Body of pancreas (tissue), 4 donors: ENCODE measurements at places on chromosomes 1 and 21. TPM values are rescaled to one million over a fixed set of nuclear protein-coding genes. Genes with fewer than 3 reads are reported as not detected.
A peak's percentile ranks its signal among the peaks of the same experiment; 100 is the strongest.

GRCh38 chr1:167634435-167634834 lies 4.4 kb downstream of the RCSD1 start:
- no peak for DNase-seq

- peak; percentile 47 for DNase-seq
Measured at GRCh38 chr1:189149547-189150375, 1327.9 kb downstream of the BRINP3 start.

- no peak for DNase-seq
Measured at GRCh38 chr1:1085171-1085841, 11.2 kb upstream of the RNF223 start.

RNF11 gene
- 33.2 TPM for total RNA-seq

ICOSLG gene
- 2.0 TPM for total RNA-seq

CRABP2 gene
- total RNA-seq = 3.6 TPM

LBR gene
- total RNA-seq = 26.5 TPM

FCGR3B gene
- total RNA-seq = not detected

AMPD1 gene
- not detected for total RNA-seq

CD48 gene
- 5.7 TPM for total RNA-seq

MRPL39 gene
- 4.4 TPM for total RNA-seq

DNA sequence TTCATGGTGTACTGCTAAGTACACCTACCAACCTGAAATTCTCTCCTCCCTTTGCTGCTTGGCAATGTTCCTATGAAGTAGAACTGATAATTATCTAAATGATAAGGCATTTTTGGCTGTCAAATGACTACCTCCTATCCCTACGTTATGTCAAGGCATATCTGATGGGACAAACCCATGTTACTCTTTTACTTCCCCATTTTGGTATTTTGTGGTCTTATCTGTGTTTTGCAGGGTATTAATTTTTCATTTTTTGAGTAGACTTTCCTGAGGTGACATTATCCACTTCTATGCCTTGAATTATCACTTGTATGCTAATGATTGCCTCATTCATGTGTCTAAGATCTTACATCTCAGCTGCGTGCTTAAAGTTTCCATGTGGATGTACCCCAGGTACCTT lies 499.6 kb upstream of the B3GALT2 start:
- DNase-seq = no peak

- DNase-seq = no peak
Measured at GRCh38 chr21:45724345-45724961, 80.9 kb downstream of the PCBP3 start.

PCAT6 gene
- total RNA-seq = not detected

GRCh38 chr1:205124726-205125125 lies 2.9 kb upstream of the RBBP5 start:
- no peak for DNase-seq

CELA3B gene
- total RNA-seq = 12,815 TPM

DNA sequence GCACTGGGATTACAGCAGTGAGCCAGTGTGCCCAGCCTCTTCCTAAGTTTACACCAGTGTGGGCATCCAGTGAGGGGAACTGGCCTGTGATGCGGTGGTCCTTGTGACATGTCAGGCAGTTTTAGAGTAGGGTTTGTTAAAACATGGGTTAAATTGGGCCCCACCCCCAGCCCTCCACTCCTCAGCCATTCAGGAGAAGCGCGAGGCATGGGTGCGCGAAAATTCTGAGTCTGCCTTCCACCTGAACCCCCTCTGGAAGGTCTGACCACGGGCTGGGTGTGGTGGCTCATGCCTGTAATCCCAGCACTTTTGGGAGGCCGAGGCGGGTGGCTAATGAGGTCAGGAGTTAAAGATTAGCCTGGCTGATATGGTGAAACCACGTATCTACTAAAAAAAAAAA lies 51.7 kb downstream of the SKI start:
- no peak for DNase-seq

DNA sequence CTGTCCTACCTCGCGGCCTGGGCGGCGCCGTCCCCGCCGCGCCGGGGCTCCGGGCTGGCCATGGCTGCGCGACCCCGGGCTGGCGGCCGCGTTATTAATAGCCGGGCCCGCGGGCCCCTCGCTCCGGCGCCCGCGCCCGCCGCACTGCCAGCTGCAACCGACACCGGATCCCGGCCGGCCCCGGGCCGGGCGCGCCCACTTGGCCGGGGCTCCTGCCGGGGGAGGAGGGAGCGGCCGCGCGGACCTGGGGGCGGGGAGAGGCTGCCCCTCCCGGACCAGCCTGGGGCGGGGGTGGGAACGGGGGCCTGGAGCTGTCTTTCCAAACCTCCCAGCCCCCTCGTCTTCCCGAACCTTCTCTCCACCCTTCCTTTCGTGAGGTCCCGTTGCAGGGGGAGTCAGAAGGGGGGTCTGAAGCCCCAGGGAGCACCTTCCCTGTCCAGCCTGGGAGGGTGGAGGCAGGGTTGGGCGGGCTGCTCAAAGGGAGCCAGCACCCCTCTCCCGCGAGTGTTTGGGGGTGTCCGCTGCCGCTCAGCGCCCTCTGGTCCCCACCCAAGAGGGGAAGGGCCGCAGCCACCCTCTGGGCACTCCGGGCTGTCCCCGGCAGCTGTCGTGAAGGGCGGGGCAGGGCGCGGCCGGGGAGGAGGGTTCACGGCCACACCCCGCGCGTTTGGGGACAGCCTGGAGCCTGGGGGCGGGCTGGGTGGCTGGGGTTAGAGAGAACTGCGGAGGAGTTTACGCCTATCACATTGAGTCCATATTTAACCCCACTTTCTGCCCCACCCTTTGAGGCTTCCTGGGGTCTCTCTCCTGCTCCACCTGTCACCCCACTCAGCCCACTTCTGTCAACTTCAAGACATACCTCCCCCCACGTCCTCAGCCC lies at the start of gene SYNC:
TSS of gene SYNC (minus strand) at position 172 of the 880 bp plus-strand sequence. CDS start at position 62, 110 bp downstream.
- peak; percentile 48 for DNase-seq

DNA sequence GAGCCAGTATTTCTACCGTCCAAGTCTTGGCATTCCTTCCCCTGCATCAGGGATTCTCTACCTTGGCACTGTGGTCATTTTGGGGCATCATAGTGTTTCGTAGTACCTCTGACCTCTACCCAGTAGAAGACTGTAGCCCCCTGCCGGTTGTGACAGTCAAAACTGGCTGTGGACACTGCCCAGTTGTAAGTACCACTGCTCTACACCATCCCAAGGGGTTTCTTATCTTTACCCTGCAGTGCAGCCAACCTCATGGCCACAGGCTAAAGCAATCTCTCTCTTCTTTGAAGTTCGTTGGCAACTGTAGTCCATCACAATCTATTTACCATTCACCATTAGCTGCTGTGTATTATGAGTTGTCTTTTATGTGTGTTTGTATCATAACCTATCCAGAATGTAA lies 29.3 kb upstream of the ERO1B start:
- no peak for DNase-seq

GRCh38 chr1:28172713-28173150 lies 3.8 kb downstream of the PTAFR start:
- no peak for DNase-seq

ARHGEF16 gene
- 17.1 TPM for total RNA-seq

BEND5 gene
- total RNA-seq = 2.3 TPM

DNA sequence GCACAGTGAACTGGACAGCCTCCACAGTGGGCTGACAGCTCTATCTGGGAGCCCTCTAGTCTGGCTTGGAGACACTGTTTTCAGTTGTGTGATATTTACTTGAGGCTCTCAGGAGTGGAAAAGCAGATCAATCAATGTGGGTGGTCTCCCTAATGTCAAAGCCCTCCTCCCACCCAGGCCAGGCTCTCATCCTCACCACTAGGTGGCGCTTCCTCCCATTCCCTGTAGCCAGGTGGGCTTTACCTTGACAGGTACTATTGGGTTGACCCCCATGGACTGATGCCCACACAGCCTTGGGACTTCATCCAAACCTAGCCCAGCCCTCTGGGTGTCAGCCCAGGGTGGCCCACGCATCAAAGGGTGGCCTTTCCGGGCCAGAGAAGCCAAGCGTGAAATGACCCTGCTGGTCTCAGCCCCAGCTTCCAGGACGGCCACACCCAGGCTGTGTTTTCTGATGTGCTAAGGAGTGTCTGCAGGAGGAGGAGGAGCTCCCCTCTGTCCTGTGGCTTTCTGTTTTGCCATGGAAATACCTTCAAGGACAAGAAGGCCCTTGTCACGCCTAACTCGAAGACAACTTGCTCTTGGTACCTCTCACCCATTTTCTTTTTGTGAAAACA lies 54.0 kb downstream of the CLIC6 start:
- no peak for DNase-seq

GRCh38 chr1:58919959-58920321 lies 136.1 kb upstream of the JUN start:
- no peak for DNase-seq

CD84 gene
- 3.0 TPM for total RNA-seq

DNA sequence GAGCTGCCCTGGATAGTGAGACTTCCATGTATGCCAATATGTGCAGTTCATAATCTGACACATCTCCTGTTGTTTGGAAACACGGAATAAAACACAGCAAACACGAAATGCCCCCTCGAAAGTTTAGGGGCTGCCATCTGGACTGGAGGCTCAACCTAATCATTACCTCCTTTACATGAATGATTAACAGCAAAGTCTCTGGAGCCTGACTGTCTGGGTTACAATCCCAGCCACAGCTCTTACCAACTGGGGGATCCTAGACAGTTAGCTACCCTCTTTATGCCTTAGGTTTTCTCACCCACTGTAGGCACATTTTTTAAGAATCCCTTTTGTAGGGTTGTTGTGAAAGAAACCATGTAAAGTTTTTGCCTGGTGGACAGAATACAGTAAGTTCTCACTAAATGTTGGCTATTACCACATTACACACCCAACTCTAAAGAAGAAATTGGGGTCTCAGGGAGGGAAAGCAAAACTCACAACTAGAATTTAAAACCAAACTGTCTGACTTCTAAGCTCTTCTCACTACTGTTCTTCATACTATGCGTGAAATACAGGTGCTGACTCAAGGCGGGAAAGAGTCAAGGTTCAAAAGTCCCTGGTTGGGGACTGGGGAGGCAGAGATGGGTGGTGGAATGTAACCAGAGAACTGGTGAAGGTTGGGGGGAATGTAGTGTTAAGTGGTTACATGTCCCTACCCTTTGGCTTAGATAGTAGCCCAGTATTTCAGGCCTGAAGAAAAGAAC lies 24.2 kb downstream of the CYP4A22 start:
- no peak for DNase-seq

GRCh38 chr1:171210355-171210754 lies 25.3 kb downstream of the FMO2 start:
- DNase-seq = no peak

DNA sequence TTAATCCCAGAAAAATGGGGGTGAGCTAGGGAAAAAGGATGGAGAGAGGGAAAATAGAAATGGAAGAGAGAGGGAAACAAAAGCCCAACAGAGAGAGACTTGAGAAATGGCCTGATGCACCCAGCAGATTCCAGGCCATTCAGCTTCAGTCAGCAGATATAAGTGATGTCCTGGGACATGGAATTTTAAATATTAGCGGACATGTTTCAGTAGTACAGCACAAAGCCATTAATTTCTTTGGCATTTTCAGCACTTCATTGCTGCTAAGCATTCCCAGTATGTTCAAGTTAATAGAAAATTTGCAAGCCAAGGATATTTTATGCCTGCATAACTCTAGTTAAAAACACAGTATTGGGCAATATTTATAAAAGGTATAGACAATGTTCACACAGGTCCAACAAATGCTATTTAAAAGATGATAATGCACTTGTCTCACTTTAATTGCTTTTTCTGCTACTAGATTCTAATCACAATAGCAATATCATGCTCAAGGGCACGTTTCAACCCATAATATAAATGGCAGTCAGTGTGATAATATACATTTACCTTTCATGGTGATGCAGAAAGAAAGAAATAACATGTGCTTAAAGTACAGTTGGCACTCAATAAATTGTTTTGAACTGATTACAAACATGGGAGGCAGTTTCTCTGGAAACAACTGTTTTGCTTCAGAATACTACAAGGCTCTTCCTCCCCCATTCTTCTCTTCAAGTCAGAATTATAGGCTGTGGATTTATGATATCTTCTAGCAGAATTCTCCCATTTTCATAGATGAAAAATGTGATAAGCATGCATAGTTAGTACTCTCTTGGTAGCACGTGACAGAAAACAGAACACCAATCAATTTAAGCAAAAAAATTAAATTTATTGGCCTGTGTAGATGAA lies 108.1 kb upstream of the MAGI3 start:
- no peak for DNase-seq

DNA sequence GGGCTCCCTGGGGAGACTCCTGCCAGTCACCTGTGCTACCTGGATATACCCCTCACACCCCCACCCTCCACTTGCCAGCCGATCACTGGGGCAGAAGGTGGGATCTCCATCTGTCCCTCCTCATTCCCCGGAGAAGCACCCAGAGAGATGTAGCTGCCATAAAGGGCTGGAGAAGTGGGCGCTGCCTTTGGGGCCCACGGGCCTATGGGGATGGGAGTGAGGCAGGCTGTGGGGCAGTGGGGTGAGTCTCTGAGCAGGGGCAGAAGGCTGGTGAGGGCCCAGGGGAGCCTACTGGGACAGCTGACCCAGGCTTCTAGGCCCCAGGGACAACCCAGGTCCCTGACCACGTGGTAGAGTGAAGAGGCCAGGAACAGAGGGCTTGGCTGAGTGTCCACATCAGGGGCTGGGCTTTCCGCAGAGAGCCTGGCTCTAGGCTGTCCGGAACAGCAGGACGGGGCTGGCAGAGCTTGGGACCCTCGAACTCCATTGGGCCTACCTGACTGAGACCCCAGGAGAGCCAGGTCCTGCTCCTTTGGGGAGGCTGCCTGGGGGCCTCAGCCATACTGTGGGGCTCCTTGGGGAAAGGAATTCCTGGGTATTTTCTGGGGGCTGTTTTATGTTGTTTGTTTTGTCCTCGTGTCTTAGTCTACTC lies 205.9 kb upstream of the VAMP3 start:
- no peak for DNase-seq

DNA sequence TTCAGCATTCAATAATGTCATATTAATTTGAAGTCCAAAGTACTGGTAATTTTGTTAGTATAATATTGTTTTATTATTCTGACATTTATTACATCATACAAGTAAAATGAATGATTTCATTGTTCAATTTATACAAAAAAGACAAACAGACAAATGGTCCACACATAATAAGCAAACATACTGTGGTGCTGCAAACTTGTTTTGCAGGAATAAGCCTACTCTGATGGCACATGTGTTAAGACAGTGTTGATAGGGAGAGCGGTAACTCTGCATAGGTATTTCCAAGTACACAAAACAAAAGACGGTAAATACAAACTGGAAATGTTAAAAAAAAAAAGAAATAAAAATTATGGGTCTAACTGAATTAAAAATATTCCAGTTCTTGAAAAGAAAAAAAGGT lies 59.7 kb upstream of the DPYD start:
- DNase-seq = no peak

SLC35F3 gene
- total RNA-seq = 0.99 TPM

GRCh38 chr1:38512789-38513188 lies 346.8 kb downstream of the RRAGC start:
- no peak for DNase-seq

GRCh38 chr21:34702341-34703170 lies 33.8 kb downstream of the CLIC6 start:
- DNase-seq = no peak

DNA sequence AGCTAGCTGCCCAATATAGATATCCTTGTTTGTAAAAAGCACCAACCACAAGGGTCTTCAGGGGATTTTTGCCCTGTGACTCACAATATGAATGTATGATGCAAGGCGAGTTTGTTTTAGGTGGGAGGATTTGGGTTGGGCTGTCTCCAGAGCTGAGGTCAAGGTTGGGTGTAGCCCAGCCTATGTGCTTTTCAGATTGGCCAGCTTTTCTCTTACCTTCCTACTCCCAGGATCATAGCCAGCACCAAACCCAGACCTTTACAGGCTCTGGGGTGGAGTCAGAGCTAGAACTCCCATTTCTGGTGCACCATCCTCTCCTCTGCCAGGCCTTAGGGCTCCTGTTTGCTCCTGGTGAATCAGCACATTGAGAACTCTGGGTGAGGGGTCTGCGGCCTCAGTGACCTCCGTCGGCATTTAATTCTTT lies 55.6 kb upstream of the GCLM start:
- no peak for DNase-seq
